ENCODE measurements at places on chromosomes 3 and 15.

DNA sequence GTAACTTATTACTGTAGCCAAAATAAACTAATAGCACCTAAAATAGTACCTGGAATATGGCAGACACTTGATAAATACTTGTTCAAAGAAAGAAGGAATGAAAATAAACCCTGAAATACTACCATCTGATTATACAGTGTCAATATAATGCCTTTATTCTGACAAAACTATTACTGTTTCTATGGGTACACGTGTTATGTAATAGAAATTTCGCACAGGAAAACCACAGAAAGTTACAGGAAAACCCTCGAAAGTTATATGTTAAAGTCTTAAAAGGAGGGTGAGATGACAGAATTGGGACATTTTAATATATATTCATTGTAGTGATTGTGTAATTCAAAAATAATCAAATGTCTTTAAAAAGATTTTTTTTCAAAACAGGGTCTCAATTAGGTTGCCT lies 28.8 kb downstream of the ETFA start:
- DNase-seq = no peak

DNA sequence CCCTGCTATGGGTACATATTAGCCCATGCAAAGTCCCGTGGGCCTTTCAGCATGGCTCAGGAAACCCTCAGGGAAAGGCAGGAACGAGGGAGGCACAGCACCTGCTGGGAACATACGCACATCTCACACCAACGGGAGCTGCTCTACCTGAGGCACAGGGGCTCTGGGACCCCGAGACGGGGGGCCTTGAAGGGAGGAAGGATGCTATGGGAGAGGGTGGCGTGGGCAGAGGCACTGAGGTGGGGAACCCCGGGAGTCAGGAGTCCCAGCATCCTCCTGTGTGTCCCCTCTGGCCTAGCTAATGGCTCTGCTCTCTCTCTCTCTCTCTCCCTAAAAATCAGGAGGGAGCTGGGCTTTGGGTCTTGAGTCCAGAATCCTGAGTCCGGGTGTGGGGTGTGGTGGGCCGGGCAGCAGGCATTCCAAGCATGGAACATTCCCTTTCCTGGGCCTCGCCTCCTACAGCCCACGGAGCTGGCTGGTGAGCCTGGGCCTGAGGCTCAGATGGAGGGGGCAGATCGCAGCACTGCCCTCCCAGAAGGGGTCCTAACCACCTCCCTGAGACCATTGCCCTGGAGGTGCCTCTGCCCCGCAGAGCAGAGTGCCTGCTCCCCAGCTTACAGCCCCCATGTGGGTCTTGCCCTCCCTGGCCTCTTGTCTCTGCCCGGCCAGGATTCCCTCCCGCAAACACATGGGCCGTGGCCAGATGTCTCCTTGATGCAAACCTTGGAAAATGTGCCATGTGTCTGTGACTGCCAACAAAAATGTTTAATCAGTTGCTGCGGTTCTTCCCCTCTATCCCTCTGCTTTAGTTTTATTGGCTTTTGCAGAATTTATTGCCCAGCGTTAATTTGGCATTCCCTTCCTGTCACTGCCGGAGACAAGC lies 101.6 kb downstream of the TMEM266 start:
- DNase-seq = no peak

DNA sequence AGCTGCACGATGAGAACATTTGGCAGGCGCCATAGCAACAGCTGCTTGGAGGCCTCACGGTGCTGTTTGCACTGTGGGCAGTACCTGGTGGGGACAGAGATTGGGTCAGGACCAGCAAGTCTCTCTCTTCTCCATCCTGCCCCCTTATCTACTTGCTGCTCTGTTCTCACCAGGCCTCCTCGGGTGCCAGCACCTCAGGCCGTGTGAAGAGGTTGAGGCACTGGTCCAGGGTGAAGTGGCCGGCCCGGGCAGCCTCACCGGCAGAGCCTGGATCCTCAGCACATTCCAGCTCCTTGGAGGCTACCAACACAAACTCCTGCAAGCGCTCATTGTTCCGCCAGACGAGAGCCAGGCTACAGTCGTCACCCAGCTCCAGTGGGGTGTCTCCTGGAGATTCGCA lies 6.2 kb upstream of the QARS1 start:
- DNase-seq = no peak

DNA sequence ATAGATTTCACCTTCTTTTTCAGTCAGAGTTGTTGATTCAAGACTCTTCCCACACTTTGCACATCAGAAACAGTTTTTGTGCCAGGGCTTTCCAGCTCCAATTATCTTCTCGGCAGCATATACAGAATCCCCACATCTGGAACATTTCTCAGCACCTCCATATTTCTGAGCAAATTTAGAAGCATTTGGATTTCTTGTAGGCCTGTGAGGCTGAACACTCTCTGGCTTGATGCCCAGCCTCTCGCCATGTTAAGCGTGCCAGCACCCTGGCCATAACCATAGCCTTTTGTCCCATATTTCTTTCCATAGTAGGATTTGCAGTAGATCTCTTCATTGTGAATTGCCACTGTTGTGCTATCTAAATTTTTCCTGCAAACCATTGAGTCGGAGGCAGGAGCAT lies 28.3 kb downstream of the CD80 start:
- DNase-seq = no peak

GRCh38 chr3:57011022-57011421 lies 49.4 kb upstream of the SPATA12 start:
- no peak for DNase-seq

DNA sequence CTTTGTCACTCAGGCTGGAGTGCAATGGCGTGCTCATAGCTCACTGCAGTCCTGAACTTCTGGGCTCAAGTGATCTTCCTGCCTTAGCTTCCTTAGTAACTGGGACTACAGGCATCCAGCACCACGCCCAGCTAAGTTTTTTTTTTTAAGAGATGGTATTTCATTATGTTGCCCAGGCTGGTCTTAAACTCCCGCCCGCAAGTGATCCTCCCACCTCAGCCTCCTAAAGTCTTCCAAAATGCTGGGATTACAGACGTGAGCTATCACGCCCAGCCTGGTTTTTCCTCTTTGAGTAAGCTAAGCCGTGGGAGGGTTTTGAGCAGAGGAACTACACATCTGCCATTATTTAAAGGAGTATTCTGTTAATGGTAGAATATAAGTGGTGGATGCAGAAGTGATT lies 7.4 kb upstream of the LRRFIP2 start:
- DNase-seq = no peak

DNA sequence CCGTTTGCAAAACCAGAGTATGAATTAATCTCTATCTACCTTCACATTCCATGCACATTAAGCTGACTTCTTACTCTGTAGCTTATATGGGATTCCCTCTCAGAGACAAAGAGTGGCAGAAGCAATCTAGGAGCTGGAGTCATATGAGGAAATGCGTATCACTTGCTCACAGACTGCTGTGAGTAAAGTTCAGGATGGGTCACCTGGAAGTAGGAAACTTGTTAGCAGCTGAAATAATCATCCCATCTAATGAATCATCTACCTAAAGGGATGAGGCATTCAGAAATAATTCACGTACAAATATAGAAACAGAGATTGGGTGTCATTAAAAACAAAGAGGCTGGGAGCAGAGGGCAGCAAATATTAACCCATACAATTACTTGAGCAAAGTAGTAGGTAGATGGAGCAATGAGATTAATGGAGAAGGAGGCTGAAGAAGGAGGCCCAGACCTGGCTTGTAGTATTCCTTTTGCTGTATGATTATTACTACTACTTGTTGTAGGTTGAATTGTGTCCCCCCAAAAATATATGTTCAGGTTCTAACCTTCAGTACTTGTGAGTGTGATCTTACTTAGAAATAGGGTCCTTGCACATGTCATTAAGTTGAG lies 866.3 kb downstream of the ROBO2 start:
- DNase-seq = no peak

DNA sequence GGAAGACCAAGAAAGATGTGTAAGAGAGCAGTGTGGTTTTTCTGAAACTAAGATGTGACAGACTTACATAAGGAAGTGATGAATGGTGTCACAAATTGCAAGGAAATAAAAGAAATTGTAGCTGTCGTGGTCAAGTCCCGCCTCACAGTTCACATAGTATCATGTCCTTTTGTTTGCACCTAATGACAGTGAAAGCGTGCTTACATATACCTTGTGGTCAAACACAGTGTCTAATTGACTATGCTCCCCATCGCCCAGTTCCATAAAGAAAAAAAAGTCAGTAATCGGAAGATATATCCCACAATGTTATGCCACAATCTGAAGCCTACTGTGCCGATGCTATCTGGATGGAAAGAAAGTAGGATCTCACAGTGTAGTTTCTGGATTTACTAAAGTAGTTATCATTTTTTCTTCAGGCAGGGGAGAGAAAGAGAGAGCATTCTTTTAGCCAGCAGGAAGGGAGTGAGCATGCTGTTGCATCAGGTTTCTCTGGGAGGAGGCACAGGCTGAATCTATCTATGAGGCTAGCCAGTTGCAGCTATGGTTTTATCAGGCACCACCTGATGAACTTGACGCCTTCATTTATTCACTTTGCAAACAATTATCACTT lies 9.8 kb upstream of the PLSCR1 start:
- DNase-seq = no peak

DNA sequence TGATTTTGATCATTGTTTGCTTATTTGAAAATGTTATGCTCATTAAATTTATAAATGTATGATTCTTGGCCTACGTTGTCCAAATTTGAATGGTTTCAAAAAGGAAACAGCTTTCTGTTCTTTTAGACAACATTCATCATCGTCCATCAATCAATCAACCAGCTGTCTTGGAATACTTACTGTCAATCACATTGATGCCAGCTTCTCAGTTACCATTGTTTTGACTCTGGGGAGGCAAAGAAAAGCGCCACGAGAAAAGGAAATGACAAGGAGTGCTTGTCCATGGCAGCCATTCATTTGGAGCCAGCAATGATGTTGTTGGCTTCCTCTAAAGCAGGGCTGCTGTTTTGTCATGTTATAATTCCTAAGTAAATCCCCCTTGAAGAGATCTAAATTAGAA lies 62.2 kb upstream of the TP63 start:
- no peak for DNase-seq

DNA sequence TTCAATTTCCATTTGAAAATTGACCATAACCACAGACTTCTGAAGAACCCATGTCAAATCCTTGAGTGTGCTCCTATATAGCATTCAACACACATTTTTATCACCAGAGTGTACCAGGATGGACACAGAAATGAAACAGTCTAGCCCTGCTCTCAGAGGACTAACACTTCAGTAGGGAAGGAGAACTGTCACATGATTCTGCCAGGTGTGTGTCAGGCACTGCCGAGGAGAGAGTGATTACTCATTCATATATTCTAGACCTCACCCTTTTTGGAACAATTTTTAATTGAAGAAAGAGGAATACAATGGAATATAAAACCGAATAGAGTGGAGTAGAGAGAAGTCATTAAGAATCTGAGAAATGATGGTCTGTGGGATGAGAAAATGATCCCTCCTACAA lies 125.8 kb downstream of the ERC2 start:
- no peak for DNase-seq

- no peak for DNase-seq
These were observed 146.2 kb downstream of the GREM1 start for GRCh38 chr15:32864051-32864450.

- DNase-seq = no peak
These were observed 144.0 kb upstream of the TLE3 start for GRCh38 chr15:70241561-70242320.

DNA sequence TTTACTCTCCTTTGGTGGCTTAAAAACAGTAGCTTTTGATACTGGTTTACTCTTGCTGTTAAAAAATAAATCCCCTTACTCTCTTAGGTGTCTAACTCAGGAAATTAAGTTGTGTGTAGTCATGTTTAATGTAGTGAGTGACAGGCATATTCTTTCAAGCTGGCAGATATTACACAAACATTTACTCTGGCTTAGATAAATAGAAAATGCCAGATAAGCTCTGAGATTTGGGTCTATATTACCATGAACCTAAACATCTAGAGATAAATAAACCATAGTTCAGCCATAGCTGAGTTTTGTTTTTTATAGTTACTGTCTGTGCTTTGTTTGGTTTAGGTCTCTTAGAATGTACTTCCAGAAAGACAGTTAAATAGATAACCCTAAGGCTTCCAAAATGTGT lies 2.4 kb downstream of the SEMA6D start:
- DNase-seq = no peak

GRCh38 chr15:89002281-89002761 lies 85.9 kb upstream of the ABHD2 start:
- no peak for DNase-seq
